ENCODE measurements at places on chromosomes 2 and 18.
A peak's percentile ranks its signal among the peaks of the same experiment; 100 is the strongest.

- DNase-seq = no peak
Observed at GRCh38 chr2:24272907-24273306, 87.4 kb downstream of the ITSN2 start.

- no peak for DNase-seq
Observed at GRCh38 chr2:123839326-123839725, 185.8 kb upstream of the CNTNAP5 start.

- DNase-seq = no peak
Observed at GRCh38 chr2:128727404-128727803, 408.7 kb upstream of the HS6ST1 start.

DNA sequence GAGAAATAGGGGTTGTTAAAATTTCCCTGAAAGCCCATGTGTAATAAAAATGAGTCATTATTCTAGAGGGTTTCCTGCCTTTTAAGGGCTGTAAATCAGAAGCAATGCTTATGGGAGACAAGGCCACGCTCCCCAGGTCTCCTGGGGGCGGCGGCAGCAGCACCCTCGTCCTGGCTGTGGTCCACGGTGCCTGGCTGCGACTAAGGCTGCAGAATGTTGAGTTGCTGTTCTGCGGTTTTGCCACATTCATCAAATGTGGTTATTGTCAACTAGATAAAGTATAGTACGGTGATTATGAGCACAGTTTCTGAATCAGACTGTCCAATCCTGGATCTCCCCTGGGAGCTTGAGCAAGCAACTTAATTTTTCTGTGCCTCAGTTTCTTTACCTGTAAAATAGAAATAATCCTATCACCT, 11.9 kb upstream of the AGFG1 start:
- DNase-seq = no peak

DNA sequence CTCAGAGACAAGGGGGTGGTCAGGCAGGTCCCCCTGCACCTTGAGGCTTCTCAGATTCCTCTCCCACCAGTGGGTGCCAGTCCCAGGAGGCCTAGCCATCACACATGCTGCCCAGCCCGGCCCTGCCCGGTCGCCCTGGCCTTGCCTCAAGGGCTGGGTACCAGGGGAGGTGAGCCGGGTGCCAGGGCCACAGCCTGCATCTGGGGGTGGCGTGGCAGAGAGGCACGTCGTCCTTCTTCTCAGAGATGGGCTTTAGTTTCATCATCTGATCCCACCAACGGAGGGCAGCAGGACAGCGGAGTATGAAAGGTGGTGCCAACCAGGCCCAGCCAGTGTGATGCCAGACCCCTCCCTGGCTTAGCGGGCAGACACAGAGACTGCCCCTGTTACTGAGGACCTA, 161.7 kb downstream of the TFCP2L1 start:
- DNase-seq = no peak

GRCh38 chr2:43210467-43211303, 15.7 kb downstream of the ZFP36L2 start:
- no peak for DNase-seq

- DNase-seq = no peak
Observed at GRCh38 chr2:88226754-88227153, 56.6 kb downstream of the THNSL2 start.

DNA sequence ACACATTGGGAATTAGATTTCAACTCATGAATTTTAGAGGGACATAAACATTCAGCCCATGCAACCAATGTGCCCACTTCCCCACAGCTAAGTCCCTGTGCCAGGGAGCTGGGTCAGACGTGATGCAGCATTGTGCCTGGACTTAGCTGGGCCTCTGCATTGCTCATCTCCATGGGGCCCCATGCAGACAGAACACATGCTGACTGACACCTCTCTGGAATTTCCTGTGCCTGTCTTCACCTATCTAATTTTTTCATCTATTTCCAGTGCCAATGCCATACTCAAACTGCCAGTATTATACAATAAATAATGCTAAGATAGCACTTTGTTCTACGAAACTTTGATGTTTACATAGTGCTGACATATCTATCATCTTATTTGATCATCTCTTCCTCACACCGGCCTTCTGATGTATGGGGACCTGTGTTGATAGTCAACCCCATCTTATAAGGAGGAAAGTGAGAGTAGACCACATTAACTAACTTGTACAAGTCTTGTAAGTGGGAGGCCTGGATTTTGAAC, 92.2 kb downstream of the CDC42EP3 start:
- DNase-seq = no peak

DNA sequence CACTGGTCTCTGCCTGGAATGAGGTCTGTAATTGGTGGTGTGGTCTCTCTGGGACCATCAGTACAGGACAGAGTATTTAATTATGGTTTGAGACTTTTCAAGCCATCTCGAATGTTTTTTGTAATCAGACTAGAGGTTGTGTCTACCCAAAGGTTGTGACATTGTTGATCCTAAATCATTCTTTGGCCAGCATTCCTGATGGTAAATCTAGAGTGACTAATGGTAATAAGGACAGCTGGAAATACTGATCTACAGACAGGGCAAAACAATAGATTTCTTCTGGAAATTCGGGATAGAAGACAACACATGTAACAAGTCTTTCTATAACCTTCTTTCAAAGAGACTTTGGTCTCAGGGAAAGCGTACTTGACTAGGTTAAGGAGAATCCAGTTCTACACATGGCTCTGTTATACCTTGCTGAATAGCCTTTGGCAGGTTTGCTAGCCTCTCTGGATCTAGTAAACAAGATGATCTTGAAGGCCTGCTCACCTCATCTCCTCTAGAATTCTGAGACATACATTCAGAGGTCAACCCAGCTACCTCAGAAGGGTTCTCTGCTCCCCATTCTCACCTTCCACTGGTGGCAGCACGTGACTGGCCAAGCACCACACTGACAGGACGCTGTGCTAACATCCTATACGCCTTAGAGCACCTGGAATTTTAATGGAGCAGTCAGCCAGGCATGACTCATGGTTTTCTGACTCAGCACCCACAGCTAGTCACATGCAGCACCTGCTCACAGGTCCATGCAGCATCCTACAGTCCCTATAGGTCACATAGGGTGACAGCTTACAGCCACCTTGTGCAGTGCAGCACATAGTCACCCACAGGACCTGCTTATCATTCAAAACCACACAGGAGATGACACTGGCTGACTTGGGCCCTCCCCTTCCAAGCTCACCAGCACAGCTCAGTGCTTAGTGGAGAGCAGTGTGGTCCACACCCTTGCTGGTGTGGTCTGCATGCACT, 12.2 kb downstream of the PLB1 start:
- peak; percentile 80 for DNase-seq

DNA sequence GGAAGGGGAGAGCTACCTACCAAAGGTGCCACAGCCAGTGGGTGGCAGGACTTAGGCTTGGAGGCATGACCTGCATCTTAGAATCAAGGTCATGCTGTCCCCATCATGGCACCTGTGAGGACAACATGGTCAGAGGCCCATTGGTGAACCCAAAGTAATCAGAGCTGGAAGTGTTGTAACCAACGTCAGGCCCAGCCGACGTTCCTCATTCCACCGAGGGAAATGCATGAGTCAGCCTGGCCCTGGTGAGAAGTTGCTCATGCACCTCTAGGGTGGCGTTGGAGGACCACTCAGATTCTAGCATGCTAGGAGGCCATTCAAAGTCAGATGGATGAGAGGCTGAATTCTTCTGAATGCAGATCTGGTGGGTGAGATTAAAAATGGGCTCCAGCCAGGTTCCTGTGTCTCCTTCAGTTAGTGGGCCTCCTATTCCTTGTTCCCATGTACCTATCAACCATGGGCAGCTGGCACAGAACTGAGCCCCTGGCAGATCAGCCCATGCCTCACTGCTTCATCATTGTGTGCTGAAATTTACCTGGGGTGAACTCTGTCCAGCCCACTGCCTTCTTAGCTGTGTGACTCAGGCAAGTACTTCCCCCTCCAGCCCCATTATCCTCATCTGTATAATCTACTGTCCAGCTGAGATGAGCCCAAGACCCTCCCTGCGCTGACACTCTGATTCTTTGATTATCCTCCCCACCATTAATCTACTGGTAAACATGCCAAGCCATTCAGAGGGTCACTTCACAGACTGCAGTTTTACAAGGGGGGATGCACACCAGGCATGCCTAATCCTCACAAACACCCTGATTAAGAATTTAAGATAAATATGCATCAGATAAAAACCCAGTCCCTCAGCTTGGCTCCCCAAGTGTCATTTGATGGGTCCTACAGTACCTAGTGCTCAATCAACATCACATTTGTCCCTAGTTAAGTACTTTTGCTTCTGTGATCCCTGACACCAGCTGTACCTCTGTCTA, 14.0 kb downstream of the SLC14A2 start:
- DNase-seq = no peak

DNA sequence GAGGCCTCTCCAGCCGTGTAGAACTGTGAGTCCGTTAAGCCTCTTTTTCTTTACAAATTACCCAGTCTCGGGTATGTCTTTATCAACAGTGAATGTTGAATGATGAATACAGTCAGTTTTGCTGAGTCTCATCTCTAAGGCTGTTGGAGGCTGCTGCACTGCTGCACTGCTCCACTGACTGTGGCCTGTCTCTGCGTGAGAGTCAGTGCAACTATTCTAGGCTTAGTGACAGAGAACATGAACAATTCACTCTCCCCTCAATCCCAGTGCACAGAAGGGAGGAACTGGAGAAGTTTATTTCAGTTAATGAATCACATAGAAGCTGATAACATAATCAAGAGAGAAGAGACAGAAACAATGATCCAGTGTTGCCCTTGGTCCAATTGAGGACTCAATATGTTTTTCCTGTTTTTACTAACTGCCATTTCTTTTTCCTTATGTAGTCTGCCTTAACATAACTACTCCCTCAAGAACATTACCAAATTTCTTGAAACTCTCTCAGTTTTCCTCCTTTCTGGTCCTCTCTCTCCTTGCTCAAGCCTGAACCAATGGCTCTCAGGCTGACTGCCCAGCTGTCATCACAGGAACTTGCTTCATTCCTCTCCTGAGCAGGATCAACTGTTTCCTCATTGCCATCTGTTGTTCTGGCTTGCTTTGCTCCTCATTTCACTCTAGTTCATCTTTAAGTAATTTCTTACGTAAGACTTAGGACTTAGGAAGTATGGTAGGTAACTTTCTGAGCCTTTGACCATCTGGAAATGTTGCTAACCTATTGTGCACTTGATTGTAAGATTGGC, 483.2 kb downstream of the METTL4 start:
- DNase-seq = no peak

DNA sequence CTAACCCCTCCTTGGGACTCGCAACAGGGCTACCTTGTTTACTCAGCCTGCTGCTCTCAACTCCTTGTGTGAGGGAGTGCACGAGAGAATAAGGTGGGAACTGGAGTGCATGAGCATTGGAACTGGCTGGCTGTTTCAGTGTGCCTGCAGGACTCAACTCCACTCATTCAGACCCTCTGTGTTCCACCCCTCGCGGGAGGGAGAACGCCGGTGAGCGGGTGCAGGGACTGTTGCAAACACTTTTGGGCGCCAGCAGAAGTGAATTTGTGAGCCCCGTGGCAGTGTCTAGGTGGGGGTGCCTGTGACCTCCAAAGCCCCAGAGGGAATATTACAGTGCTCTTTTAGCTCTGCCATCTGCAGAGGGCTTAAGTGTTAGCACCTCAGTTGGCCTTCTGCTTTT, 1978.3 kb upstream of the PIK3C3 start:
- DNase-seq = no peak

GRCh38 chr18:5744659-5745058, 150.7 kb downstream of the TMEM200C start:
- no peak for DNase-seq
